ENCODE measurements at places on chromosomes 16 and 17.

GRCh38 chr17:17703140-17703919, 22.1 kb downstream of the RAI1 start:
- no peak for DNase-seq

GRCh38 chr16:73232555-73233328, 184.8 kb upstream of the ZFHX3 start:
- DNase-seq: no peak

DNA sequence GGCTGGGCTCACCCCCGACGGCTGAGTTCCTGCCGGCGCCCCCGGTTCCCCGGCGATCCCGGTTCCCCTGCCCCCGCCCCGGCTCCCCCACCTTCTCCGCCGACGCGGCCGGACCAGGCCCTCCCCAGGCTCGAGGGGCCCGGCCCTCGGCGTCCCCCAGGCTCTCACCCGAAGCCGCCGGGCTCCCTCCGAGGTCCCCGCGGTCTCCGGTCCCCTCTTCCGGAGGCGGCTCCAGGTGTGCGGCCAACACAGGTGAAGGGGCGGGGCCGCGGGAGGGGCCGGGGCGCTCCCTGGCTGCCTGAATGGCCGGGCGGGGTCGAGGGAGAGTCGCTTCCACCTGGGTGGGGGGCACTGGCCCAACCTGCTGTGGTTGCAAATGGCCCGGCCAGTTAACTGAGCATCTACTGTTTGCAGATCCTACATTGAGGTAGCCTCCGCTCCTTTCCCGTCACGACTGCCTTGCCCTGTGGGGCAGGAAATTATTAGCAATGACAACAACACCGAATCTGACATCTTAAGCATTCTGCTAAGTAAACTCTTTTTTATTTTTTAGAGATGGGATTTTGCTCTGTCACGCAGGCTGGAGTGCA, at the start of gene BICDL2:
BICDL2 (minus strand) TSS at position 219 of the 590 bp plus-strand sequence. CDS start 1,448 bp downstream, outside the sequence.
- no peak for DNase-seq

DNA sequence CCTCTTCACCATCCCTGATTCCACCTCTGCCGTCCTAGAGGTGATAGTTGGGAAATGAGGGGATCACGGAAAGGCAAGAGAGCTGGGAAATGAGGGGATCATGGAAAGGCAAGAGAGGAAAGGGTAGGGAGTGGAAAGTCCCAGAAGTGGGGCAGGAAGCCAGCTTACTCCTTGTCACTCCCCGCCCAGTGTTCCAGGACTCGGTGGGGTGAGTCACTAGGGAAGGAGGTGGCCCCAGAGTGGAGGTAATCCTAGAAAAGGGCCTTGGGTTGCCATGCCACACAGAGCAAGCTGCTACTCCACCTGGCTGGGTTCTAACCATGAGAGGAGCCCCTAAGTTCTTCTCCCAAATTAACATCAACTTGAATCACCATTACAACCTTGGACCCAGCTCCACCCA, 14.8 kb downstream of the ALOXE3 start:
- DNase-seq: no peak

GRCh38 chr17:60630352-60630751, 30.4 kb downstream of the PPM1D start:
- no peak for DNase-seq

- peak; percentile 69 for DNase-seq
These were observed at the start of gene WDR45B for GRCh38 chr17:82648165-82648668. TSS of gene WDR45B (minus strand) at chr17:82648444. CDS start at chr17:82648340, 104 bp downstream.

DNA sequence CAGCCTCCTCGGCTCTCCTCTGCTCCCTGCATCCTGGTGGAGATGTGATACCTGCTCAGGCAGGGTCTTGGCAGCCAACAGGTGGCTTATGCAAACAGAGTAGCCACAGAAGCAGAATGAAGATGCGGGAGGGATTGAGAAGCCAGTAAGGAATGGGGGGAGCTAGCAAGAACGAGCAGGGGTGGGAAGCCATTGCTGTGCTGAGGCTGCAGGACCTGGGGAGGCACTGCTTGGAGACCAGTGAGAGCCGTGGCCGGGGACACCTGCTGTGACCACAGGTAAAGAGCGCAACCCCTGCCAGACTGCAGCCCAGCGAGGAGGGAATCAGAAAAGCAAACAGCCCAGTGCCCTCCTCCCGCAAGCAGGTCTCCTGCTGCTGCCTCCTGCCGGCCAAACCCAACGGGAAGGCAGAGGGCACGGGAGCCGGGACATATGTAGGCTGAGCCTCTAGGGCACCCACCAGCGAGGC, 14.7 kb downstream of the AIPL1 start:
- no peak for DNase-seq

GRCh38 chr17:55190748-55191147, 74.0 kb upstream of the HLF start:
- no peak for DNase-seq

- DNase-seq: no peak
These were observed 57.2 kb downstream of the TBC1D16 start for GRCh38 chr17:79978548-79978855.

- DNase-seq: no peak
These were observed 72.4 kb downstream of the WIPI1 start for GRCh38 chr17:68384941-68385340.

- no peak for DNase-seq
These were observed 37.9 kb upstream of the NDRG4 start for GRCh38 chr16:58462089-58462488.

- no peak for DNase-seq
These were observed 79.1 kb downstream of the TAOK1 start for GRCh38 chr17:29469276-29469675.

DNA sequence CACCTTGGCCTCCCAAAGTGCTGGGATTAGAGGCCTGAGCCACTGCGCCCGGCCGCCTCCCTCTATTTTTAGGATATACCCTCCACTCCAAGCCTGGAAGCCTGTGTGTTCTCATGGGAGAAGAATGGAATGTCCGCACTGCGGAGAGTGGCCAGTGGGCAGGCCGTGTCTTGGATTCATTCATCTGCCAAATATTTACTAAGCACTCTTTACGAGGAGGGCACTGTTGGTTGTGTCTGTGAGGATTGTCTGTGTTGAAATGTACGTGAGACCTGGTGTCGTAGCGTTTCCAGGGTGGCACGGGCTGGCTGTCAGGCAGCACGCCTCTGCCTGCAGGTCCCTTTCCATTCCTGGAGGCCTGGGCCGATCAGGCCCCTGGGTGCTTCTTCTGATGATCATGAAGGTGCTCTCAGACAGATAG, 19.2 kb downstream of the PGS1 start:
- DNase-seq: no peak

DNA sequence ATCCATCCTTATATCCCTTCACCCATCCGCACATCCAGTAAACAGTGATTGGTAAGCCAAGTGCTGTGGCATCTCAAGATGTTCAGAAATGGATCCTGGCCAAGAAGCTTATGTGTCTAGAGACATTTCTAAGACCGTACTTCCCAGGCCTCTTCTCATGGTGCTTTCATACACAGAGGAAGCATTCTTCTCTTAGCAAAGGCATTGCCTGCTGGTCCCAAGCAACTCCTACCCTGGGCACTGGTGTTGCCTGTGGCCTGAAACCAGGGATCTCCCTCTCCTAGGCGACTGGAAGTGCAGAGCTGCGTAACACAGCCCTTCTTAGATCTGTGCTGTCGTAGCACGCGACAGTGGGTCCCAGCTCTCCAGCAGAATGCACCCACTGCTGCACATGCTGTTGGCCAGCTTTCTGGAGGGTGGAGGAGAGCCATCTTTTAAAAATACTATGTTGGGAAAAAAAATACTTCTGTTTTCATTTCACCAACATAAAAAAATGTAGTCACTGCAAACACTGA, 182.9 kb downstream of the CCDC182 start:
- no peak for DNase-seq
